ENCODE measurements at places on chromosomes 3 and 15.
A peak's percentile ranks its signal among the peaks of the same experiment; 100 is the strongest.

- peak; percentile 61 for DNase-seq
Measured at GRCh38 chr15:41971089-41971894, 1.1 kb downstream of the EHD4 start.

GRCh38 chr3:167493244-167493643, 19.4 kb upstream of the SERPINI2 start:
- no peak for DNase-seq

GRCh38 chr15:62809115-62809967, 233.2 kb upstream of the TPM1 start:
- DNase-seq = peak; percentile 58

DNA sequence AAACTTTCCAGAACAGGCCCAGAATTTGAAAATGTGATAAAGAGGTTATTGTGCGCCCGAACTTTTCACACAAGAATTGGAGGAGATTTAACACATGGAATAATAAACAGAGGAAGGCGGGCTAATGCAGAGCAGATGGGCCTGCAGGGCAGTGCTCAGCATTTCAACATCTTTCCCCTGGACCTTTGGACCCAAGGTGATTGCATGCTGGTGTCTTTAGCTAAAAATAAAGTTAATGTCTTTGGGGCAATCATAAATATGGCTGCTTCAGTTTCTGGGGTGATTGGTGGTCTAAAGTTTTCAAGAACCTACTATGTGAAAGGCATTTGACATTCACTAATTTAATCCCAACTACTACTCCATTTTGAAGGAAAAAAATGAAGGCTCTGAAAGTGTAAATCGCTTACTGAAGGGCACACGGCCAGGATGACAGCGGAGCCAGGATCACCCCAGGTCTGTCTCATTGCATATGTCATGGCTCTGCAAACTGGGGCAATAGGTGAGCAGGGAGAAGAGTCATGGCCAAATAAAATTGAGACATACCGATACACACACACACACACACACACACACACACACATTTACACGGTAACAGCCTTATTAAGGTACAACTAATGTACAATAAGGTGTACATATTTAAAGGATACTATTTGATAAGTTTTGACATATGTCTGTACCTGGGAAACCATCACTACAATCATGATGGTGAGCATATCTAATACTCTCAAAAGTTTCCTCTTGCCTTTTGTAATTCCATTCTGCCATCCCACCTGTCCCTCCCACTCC, 243.1 kb upstream of the LRRFIP2 start:
- DNase-seq = no peak

DNA sequence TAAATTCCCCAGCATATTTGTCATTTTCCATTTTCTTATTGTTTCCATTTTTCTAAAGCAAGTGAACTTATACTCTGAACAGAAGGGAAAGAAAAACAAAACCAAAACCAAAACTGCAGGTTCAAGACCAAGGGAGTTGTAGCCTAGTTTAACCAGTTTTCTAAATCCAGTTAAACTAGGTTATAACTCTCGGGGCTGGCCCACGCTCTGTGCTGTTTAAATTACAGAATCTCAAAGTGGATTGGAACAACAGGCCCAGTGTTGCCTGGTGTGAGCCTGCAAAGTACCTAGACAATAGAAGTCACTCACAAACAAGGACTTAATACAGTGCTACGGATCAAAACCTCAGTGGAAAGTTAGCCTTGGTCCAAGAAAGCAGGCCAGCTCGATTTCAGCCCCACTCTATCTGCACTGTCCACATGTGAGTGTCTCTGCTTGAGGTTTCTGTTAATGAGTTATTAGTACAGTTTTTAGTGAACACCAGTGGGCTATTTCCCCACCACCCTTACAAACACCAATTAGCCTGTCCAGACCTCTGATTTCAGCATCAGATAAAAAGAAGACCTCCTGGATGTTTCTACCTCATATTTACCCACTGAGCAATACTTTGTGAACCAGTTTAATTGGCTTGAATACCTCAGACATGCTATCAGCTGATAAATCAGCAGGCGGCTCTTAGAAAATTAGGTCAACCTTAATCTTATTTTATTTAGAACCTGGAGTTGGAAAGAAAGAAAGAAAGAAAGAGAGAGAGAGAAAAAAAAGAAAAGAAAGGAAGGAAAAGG, 93.8 kb upstream of the PDZRN3 start:
- DNase-seq = no peak

DNA sequence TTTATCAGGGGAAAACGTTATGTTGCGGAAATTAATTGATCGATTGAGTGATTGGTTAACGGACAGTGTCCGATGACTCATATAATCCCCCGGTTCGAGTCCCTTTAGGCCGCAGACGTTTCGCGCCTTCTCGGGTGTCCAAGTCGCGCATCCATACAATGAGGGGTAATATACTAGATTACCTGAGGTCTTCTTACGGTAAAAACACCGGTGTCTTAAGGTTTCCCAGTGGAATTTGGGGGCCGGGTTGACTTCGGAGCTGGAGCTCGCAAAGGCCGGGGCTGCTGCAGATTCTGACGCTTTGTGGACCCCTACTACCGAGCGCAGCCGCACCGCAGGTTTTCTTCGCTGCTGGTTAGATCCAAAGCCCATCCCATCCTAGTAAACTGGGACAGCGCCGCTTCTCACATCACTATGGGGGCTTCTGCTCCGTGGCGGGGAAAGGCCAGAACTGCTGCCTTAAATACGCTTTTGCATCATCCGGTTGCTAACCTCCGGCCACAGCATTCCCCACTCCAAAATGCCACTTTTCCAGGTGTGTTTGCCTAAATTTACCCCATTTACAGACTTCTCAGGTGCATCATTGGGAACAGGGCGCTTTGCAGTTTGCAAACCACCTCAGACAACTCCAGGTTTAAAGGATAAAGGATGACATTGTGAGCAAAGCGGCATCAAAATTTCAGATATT, 858 bp upstream of the SACM1L start:
- DNase-seq = peak; percentile 44

GRCh38 chr3:9957214-9957613, 5.0 kb upstream of the PRRT3 start:
- peak; percentile 14 for DNase-seq

DNA sequence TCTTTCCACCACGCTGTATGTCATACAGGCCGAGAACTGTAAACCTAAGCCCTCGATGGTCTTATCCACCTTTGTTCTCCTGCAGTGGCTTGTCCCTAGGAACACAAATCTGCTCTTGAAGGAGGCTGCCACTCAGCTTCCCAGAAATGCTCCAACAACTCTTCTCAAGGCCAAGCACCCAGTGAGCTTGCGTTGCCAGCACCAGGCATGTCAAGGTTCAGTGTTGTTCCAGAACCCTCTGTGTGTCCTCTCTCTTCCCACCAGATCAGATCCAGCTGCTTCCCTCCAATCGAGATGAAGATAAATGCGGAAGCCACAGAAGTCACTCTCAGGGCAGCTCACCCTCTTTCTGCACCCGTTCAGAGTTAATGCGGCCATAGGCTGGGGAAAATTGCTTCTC, 11.3 kb upstream of the MYZAP start:
- DNase-seq = no peak

DNA sequence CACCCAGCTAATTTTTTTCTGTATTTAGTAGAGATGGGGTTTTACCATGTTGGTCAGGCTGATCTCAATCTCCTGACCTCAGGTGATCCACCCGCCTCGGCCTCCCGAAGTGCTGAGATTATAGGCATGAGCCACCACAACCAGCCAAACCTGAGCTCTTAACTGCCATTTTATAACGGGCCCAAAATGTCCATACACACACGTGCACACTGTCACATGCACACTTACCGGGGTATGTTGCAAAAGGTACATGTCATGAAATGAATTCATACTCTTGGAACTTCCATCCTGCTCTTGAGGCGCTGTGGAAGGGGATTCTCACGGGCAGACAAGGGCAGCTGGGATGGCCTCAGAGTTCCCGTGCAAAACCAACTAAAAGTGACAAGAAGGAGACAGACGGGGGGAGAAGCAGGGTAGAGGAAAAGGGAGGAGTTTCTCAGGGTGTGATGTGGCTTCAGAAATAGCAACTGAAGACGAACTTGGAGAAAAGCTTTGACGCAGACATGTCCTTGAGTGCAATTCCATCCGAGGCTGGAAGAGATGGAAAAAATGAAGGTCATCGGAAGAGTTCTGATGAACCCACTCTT, 110.9 kb downstream of the BDH1 start:
- DNase-seq = no peak

DNA sequence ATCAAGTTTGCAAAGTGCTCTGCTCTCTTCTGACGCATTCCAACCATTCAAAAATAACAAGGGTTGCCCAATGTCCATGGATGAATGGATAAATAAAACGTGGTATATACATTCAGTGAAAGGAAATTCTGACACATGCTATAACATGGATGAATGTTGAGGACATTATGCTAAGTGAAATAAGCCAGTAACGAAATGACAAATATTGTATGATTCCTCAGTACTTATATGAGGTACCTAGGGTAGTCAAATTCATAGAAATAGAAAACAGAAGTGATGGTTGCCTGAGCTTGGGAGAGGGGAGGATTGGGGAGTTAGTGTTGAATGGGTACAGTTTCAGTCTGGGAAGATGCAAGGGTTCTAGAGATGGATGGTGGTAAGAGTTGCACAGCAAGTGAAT, 33.9 kb downstream of the SH3BP5 start:
- DNase-seq = no peak

GRCh38 chr3:184097556-184097955, 692 bp downstream of the HTR3E start:
- no peak for DNase-seq

GRCh38 chr3:182618085-182618732, 175.1 kb upstream of the ATP11B start:
- DNase-seq = peak; percentile 24

DNA sequence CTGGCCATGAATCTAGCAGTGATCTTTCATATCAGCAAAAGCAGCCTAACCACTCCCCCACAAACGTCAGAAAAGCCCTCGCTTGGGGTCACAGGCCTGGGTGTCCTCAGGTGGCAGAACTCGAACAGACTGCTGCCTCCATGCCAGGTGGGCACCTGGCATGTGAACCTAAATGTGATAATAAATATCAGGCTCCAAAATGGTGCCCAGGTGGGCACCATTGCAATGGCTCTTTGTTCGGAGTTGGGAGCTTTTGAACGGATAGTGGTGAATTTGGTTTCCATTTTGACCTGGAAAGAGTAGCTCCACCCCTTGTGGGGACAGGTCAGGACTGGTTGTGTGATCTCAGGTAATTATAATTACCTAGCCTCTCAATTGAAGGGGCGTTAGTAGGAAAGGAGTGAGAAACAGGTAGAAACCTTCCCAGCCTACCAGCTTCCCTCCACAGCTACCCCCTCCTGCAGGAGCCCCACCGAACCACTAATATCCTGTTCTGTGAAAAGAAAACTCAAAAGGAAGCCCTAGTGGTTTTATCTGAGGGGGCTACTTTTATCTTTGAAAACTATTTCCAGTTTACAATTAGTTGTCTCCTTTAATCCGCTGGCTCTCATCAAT, 18.1 kb downstream of the MYO1E start:
- DNase-seq = no peak

- no peak for DNase-seq
Measured at GRCh38 chr3:144480416-144480919, 508.8 kb downstream of the DIPK2A start.

DNA sequence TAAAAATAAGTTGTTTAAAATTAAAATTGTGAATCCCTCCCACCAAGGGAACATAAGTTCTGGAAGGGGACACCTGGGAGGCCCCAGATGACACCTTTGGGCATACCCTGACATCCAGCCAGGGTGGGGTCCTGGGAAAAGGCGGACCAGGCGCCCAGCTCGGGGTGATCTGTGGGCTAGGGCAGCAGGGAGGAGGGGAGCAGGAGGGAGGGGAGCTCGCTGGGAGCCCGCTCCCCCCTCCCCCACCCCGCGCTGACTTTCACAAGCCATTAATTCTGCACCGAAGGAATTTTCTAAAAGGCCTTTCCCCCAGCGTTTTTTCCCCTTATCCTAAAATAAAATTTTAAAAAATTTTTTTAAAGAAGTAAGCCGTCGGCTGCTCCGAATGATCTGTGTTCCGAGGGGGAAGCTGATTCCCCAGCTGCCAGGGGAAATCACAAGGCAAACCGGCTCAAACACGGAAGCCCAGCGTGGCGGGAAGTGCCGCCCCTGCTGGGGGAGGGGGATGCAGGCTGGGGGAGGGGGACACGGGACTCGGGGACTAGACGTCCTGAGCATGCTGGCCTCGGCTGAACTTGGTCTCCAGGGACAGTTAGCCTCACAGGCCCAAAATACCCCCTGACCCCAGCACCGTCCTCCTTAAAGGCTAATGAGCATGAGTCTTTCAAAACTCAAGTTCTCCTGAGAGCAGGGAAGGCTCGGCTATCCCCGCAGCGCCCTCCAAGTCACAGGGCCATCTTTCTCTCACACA, 13.9 kb downstream of the PLXND1 start:
- DNase-seq = no peak

- no peak for DNase-seq
Measured at GRCh38 chr15:62352817-62353216, 187.7 kb upstream of the C2CD4B start.

DNA sequence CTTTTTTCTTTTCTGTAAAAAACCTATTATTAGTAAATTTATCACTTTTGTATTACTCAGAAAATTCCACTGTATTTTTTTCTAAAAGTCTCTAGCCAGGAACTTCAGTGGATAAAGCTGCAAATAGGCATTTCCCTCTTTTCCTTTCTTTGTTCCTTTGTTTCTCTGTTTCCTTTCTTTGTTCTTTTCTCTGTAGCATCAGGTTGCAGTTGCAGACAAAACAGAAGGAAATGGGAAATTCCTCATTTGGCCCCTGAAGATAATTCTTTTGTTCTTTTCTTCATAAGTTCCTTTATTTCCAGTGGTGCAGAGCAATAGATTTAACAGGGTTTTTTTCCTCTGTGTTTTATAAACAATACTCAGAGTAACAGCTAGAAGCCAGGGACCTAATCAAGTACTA, 416.5 kb downstream of the TBL1XR1 start:
- no peak for DNase-seq

GRCh38 chr15:68560501-68561113, 18.2 kb upstream of the CORO2B start:
- DNase-seq = no peak

DNA sequence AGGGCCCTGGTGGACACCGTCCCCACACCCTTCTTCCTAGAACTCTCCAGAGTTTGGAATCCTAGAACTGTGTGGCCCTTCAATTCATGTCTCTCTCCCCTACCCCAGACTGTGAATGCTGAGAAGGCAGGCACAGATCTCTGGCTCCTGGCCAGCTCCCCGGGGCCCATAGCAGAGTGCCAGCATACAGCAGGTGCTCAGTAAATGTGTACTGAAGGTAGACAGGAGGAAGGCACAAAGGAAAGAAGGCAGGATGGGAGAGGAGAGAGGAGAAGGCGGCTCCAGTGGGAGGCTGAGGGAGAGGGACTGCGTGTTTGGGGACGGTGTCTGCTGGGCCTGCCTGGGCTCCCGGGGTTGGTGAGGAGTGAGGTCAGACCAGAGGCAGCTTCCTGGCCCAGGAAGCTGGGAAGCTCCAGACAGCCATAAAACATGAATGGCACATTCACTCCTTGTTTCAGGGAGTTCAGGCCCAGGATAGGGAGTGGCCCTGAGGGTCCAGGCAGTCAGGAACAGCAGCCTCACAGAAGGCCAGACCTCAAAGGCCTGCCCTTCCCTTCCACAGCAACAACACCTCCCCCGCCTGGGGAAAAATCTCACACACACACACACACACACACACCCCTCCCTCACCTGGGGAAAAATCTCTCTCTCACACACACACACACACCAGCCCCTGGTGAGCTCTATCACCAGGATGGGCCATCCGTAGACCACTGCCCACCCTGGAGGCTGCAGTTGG, 137.1 kb upstream of the PRR20G start:
- no peak for DNase-seq

- DNase-seq = no peak
Measured at GRCh38 chr3:141391298-141391990, 23.1 kb downstream of the ZBTB38 start.
